ENCODE measurements at places on chromosomes 1 and 21.

GRCh38 chr1:34697818-34698217, 57.0 kb upstream of the GJB5 start:
- no peak for DNase-seq

GRCh38 chr1:64829411-64830029, 84.6 kb downstream of the RAVER2 start:
- no peak for DNase-seq

DNA sequence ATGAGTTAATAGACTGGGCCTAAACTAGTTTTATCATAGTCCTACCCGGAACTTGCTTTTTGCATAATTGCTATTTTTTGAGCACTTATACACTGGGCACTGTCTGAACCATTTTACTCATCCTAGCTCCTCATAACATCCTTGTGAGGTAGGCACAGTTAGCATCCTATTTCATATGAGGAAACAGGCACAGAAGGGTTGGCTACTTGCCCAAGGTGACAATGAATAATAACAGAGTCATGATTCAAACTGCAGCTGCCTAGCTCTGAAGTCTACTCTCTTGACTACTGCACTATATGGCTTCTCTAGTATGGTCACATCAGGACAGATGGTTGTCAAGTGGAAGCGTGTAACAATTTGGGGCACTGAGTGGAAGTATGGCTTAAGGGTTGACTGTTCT, 18.2 kb upstream of the RC3H1 start:
- DNase-seq = peak; percentile 96

DNA sequence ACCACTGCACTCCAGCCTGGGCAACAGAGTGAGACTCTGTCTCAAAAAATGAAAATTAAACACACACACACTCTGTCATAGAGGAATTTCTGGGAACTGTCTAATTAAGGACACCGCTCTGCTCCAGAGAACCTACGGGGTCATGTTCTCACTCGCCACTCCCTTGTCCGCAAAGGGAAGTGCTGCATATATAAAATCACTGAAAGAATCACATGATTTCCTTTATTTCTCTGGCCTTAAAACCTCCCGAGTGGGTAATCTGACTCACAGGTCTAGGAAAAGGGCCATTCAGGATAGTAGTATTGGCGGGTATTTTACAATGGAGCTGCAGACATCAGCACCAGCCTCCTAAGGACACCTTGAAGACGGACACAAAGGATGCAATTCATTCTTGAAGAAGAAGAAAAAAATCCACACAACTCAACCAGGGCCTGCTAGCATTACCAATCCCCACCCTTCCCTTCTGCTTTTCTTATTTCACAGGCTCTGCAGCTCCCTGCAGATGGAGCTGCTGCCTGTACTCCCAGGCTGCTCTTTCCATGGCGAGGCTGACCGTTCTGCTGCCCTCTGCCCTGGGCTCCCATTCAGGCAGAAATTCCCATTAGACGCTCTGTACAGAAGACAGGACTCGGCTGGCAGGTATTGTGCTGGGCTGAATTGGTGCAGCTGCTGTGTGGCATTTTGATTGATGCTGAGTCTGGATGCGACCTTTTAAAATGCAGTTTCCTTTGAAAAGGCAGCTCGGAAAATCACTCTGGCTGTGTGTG, 53.3 kb upstream of the FAM89A start:
- no peak for DNase-seq

DNA sequence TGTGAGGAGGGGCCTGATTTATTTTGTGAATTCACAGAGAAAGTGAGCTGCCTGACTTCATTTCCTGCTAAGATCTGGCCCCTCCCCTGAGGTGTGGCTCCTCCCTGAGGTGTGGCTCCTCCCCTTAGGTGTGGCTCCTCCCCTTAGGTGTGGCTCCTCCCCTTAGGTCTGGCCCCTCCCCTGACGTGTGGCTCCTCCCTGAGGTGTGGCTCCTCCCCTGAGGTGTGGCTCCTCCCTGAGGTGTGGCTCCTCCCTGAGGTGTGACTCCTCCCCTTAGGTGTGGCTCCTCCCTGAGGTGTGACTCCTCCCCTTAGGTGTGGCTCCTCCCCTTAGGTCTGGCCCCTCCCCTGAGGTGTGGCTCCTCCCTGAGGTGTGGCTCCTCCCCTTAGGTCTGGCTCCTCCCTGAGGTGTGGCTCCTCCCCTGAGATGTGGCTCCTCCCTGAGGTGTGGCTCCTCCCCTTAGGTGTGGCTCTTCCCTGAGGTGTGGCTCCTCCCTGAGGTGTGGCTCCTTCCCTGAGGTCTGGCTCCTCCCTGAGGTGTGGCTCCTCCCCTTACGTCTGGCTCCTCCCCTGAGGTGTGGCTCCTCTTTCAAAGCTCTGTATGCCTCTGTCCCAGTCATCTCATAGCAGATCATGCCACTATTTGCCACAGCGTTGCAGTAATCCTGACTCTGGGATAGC, 26.9 kb upstream of the LRRC3 start:
- peak; percentile 3 for DNase-seq

DNA sequence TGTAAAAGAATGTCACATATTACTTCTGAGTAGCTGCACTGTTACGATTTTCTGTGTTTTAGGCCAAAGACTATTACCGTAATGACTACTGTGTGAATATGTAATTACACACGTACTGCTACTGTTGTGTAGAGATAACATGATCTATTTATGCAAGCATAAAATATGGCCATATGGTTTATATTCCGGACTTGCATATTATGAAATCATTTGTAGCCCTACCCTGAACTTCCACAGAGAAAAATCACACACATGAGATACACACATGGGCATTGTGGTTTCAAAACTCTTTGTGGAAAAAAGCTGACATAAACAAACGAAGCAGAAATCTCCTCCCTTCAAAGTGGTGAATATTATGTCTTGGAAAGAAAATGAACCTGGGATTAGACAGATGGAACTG, 373.0 kb upstream of the ADAMTS5 start:
- no peak for DNase-seq

GRCh38 chr1:937521-937920, 13.8 kb downstream of the SAMD11 start:
- DNase-seq = no peak

GRCh38 chr1:31774495-31774894, 10.4 kb upstream of the ADGRB2 start:
- no peak for DNase-seq
